ENCODE measurements at places on chromosomes 7 and 10. TPM values are rescaled to one million over a fixed set of nuclear protein-coding genes. Genes with fewer than 3 reads are reported as not detected.
A peak's percentile ranks its signal among the peaks of the same experiment; 100 is the strongest.

PYROXD2 gene
- 1.0 TPM for total RNA-seq

CH25H gene
- total RNA-seq: not detected

RBP3 gene
- total RNA-seq: not detected

DNA sequence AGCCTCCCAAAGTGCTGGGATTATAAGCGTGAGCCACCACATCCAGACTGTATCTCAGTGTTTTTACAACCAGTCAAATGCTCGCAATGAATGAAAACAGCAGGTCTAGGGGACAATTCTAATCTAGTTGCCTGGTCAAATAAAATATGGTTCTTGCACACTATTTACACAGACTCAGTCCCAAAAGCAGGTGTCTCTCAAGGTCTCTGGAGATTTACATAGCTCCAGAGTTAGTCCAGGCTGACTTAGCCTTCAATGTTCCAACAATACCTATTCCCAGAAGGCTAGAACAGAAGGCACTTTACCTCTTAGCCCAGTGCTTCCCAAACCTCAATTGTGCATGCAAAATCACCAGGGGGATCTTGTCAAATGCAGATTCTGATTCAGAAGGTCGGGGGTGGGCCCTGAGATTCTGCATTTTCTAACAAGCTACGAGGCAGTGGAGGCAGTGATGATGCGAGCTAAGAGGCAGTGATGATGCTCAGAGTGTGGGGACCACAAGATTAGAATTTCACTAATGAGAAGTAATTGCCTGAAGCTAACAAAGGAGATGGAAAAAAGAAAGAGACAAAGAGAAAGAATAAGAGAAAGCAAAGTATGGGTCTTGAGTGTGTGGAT is 6.4 kb downstream of the KIAA1549 start:
- no peak for DNase-seq

DNA sequence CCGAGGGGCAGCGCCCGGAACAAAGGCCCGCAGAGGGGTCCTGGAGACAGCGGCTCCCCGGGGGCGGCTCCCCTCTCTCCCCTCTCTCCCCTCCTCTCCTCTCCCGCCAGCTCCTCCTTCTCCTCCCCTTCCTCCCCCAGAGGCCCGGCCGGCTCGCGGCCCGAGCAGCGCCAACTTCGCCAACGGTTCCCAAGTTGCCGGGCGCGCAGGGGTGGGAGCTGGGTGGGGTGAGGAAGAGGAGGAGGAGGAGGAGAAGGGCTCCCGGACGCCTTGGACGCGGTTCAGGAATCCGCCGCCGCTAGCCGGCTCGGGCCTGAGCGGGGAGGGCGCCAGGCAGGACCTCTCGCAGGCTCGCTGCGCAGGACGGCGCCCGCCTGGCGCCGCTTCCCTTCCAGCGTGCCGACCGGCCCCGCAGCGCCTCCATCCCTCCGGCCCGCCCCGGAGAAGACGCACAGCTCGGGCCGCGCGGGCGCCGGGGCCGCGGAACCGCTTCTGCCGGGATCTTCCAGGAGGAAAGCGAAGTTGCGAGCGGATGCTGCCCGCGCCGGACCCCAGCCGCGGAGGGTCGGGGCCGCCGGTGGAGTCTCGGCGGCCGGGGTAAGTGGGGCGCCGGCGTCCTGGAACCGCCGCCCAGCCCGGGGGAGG is at the start of gene CHST3:
Gene CHST3 (plus strand): TSS at position 298 of the 645 bp plus-strand sequence. CDS start 41,448 bp downstream, outside the sequence.
- peak; percentile 45 for DNase-seq

DNA sequence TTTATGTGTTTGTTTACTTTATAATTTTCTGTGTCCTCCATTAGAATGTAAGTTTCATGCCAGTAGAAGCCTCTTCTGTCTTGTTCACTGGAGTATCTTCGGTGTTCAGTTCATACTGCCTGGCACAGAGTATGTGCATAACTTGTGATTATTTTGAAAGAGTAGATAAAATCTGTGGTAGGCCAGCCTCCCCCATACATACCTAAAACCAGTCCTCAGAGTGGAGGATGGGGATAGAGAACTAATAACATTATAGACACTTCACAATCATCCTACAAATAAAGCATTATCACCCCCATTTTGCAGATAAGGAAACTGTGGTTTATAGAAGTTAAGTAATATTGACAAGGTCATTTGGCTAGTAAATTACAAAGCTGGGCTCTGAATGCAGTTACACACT is 28.0 kb downstream of the VIM start:
- no peak for DNase-seq

GRCh38 chr10:13528875-13529713 is at the start of gene BEND7:
Gene BEND7, minus strand, starts transcription at chr10:13529014. Its CDS starts 481 bp downstream, at chr10:13528533.
- DNase-seq: peak; percentile 52

GRCh38 chr7:76191783-76192240 is 9.9 kb upstream of the SRRM3 start:
- DNase-seq: peak; percentile 64

DNA sequence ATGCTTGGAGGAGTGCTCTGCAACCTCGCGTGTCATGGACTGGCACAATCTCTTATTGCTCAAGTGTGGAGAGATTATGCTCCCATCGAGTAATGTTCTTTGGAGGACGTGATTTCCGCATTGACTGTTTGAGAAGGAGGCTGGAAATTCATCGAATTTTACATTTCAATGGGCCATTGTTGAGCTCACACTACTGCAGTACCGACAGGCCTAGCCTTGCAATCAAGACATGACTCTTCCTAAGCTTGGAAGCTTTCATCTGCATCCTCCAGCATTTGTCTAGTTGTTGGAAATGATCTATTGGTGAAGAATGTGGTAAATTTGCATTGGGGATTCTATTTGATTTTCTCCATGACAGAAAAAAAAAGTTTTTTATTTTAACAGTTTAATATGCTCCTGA is 156.8 kb downstream of the FZD1 start:
- no peak for DNase-seq

GRCh38 chr7:157021871-157022680 is 11.6 kb upstream of the MNX1 start:
- DNase-seq: peak; percentile 10

DNA sequence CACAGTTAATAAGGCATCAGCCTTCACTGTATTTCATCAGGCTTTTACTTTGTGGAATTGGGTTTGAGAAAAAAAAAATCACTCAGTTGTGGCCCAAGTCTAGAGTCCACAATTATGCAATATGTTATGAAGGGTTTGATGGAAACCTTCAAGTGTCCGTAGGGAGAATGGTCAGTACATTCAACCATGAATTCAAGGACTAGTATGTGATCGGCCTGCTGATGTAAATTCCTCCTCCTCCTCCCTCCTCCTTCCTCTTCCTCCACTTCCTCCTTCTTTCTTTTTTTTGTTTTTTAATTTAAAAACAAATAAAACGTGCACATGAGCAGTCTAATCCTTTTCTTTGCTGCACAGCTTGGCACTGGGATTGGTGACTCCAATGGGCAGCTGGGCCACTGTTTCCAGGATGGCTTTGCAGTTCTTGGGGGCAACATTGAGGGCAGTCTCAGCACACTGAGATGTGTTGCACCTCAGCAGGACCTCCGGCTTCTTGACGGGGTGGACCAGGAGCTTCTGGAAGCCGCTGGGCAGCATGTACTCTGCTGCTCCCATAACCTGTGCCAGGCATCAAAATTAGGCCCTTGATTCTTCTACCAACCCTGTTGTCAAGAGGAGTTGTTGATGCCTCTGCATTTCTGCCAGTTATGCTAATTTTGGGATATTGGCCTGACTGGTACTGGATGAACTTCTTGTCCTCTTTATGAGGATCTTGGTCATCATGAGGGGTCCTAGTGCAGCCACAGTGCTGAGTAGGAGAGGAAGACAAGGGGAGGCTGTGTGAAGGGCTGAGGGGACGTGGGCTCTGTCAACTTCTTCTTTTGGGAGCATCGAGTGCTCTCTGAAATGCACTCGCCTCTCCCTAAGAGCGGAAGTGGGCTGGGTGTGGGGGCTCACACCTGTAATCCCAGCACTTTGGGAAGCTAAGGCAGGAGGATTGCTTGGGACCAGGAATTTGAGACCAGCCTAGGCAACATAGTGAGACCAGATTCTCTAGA is 9.3 kb upstream of the IL2RA start:
- DNase-seq: no peak

GRCh38 chr10:132227851-132228390 is 41.2 kb downstream of the DPYSL4 start:
- no peak for DNase-seq

GRCh38 chr10:100980311-100980710 is 7.0 kb downstream of the MRPL43 start:
- no peak for DNase-seq

Data from Daoy (cell line).